Activated T-helper 1 cell treated with anti-CD3 and anti-CD28 coated beads, Interleukin-12 subunit alpha, Interleukin-12 subunit beta, Interleukin-2, Interleukin-4 antibody, amounts not matched to agents 30 ng/mL and 10 ng/mL and 1 ng/mL, durations not matched to agents 14 hours and 24 hours and 36 hours (primary cell): ENCODE measurements at places on chromosomes 16 and 17. TPM values are rescaled to one million over a fixed set of nuclear protein-coding genes. Genes with fewer than 3 reads are reported as not detected.

MRPS7 gene
- total RNA-seq = 126 and 130 TPM in 2 replicates

PRSS22 gene
- not detected in 2 replicates for total RNA-seq

NTN3 gene
- 0.10 TPM in 1 of 2 replicates, not detected in the other for total RNA-seq

ABCA10 gene
- total RNA-seq = 0.44 TPM in 2 replicates

LRRC75A gene
- 1.6 TPM in 2 replicates for total RNA-seq

DNA sequence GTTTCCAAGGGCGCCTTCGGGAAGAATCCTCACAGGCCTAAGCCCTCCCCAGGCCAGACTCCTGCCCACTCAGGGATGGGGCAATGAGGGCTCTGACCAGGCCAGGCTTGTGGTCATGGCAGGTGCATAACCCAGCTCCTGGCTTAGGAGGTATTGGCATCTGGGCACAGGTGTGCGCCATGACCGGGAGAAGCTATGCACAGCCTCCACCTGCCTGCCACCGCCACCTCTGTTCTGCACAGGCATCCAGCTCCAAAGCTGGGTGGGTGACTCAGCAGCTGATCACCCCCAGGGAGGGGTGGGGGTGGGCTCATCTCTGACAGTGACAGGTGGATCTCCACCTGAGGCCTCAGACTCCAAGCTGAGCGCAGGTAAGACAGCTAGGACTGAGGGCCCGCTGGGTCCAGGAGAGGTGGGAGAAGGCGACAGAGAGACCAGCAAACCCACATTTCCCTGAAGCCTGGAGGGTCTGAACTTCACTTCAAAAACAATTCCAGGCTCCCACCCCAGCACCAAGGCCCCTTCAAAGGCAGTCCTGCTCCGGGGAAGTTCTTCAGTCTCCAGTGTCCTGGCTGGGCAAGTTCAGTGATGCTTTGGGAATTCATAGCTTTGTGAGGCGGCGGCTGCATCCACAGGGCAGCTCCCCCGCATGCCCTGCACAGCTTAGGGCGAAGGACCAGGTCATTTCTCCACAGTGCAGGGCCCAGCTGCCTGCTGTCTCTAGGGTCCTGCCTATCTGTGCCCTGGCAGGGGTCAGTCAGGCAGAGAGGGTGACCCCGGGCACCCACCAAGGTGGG, 121.6 kb upstream of the SMURF2 start:
- H3K27ac ChIP-seq = peak overlapping the region; percentile 66
- peak overlapping the region; percentile 37 for H3K4me3 ChIP-seq
- DNase-seq = no peak
- H3K4me1 ChIP-seq = peaks cover 17% of the 10 kb centered on the region
- H3K27me3 ChIP-seq = peaks cover 1% of the 10 kb centered on the region
- peaks cover 7% of the 10 kb centered on the region for H3K36me3 ChIP-seq

GRCh38 chr16:57791893-57792461, 10.3 kb downstream of the KIFC3 start:
- peaks cover 7% of the 10 kb centered on the region for H3K27me3 ChIP-seq
- no peak overlapping the region for H3K27ac ChIP-seq
- DNase-seq = no peak
- no peak overlapping the region for H3K4me3 ChIP-seq
- H3K36me3 ChIP-seq = no peaks in the 10 kb centered on the region

DNA sequence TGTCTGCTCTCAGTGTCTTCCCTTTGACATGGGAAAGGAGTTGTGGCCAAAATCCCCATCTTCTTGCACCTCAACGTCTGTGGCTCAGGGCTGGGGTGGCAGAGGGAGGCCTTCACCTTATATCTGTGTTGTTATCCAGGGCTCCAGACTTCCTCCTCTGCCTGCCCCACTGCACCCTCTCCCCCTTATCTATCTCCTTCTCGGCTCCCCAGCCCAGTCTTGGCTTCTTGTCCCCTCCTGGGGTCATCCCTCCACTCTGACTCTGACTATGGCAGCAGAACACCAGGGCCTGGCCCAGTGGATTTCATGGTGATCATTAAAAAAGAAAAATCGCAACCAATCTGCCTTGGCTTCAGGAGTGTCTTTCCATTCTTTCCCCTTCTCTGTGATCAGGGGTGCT, 918 bp upstream of the MRM1 start:
- peaks cover 5% of the 10 kb centered on the region for H3K36me3 ChIP-seq
- H3K4me3 ChIP-seq = peak overlapping the region; percentile 91
- H3K27me3 ChIP-seq = no peaks in the 10 kb centered on the region
- H3K4me1 ChIP-seq = peaks cover 30% of the 10 kb centered on the region
- peak overlapping the region; percentile 70 for H3K27ac ChIP-seq
- no peak for DNase-seq

DNA sequence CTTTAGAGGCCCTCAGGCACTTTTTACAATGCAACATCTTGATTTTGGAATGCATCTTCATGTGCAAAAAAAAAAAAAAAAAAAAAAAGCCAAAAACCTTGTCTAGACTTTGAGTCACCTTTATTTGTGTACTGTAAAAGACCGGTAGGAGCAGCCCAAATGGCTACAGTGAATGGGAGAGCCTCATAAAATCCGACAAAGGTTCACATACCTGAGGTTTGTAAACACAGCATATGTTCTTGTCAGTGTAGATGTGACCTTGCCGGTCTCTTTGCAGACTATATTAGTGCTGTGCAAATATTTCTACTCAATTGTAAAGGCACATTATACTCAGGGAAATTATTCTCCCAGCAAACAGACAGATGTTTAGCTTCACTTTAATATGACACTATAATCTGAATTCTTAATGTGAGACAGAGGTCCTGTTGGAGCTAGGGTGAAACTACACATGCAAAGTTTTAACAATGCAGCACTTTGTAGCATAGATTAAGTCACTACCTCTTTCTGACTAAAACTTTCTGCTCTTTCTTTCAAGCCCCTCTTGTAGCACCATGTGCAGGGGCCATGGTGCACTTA, 211.3 kb downstream of the CA10 start:
- no peaks in the 10 kb centered on the region for H3K27me3 ChIP-seq
- no peaks in the 10 kb centered on the region for H3K36me3 ChIP-seq
- no peak for DNase-seq
- H3K4me1 ChIP-seq = no peaks in the 10 kb centered on the region
- no peak overlapping the region for H3K27ac ChIP-seq

- peaks cover 34% of the 10 kb centered on the region for H3K36me3 ChIP-seq
- H3K4me1 ChIP-seq = peaks cover under 1% of the 10 kb centered on the region
- H3K27me3 ChIP-seq = no peaks in the 10 kb centered on the region
- no peak overlapping the region for H3K4me3 ChIP-seq
- DNase-seq = no peak
Observed at GRCh38 chr17:78673395-78673794, 96.2 kb upstream of the DNAH17 start.

GRCh38 chr17:45256114-45256966, 5.6 kb downstream of the SPATA32 start:
- no peak overlapping the region for H3K4me3 ChIP-seq
- H3K27me3 ChIP-seq = no peaks in the 10 kb centered on the region
- peaks cover 57% of the 10 kb centered on the region for H3K4me1 ChIP-seq
- H3K36me3 ChIP-seq = peaks cover 12% of the 10 kb centered on the region

- no peak overlapping the region for H3K27ac ChIP-seq
- peaks cover 5% of the 10 kb centered on the region for H3K4me1 ChIP-seq
- no peaks in the 10 kb centered on the region for H3K36me3 ChIP-seq
- H3K27me3 ChIP-seq = peaks cover 79% of the 10 kb centered on the region
- no peak for DNase-seq
Observed at GRCh38 chr17:76585033-76585648, 519 bp downstream of the ST6GALNAC2 start.

- peaks cover 9% of the 10 kb centered on the region for H3K36me3 ChIP-seq
- no peaks in the 10 kb centered on the region for H3K27me3 ChIP-seq
- peak; percentile 6 for DNase-seq
- H3K4me1 ChIP-seq = no peaks in the 10 kb centered on the region
- no peak overlapping the region for H3K27ac ChIP-seq
Observed at GRCh38 chr16:69796285-69797118, 34.4 kb downstream of the WWP2 start.

DNA sequence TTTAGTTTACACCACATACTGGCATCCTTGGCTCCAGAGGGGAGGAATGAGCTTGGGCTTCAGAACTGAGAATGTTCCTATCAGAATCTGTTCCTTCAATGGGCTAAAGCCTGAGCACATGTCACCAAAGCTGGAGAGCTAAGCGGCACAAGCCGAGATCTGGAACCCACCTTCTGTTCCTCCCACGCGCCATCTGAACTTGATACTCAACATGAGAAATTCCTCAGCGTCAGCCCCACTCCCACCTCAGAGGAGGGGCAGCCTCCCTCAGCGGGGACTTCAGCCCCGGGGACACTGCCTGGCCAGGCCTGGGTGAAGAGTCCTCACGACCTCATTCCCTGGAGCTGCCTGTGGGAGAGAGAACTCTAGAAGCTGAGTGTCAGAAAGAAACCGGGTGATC, 22.8 kb upstream of the SLC47A1 start:
- H3K36me3 ChIP-seq = peaks cover 3% of the 10 kb centered on the region
- DNase-seq = no peak
- no peak overlapping the region for H3K4me3 ChIP-seq
- peaks cover 16% of the 10 kb centered on the region for H3K4me1 ChIP-seq
- peaks cover 16% of the 10 kb centered on the region for H3K27me3 ChIP-seq
- H3K27ac ChIP-seq = no peak overlapping the region

- no peak overlapping the region for H3K27ac ChIP-seq
- H3K4me1 ChIP-seq = peaks cover 32% of the 10 kb centered on the region
- peaks cover 7% of the 10 kb centered on the region for H3K36me3 ChIP-seq
- no peak for DNase-seq
- H3K4me3 ChIP-seq = no peak overlapping the region
Observed at GRCh38 chr17:75854101-75854748, 910 bp downstream of the WBP2 start.

DNA sequence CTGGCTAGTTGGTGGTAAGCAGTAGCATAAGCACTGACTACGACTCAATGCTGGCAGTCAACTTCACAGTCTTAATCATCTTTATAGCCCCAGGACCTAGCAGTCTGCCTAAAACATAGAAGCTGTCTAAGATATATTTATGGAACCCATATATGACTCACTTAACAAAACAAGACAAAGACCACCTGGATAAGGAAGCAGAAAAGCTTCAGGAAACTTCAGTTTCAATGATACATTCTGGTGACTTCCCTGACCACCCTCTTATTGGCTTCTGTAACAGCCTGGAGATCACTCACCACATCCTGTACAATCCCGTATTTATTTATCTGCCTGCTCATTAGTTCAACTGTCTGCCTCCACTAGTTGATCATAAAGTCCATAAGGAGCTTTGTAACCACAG, 95.5 kb downstream of the PMP22 start:
- no peaks in the 10 kb centered on the region for H3K4me1 ChIP-seq
- H3K27me3 ChIP-seq = no peaks in the 10 kb centered on the region
- no peak overlapping the region for H3K27ac ChIP-seq
- H3K36me3 ChIP-seq = no peaks in the 10 kb centered on the region

- H3K27ac ChIP-seq = peak overlapping the region; percentile 59
- peaks cover 5% of the 10 kb centered on the region for H3K36me3 ChIP-seq
- no peak for DNase-seq
- no peaks in the 10 kb centered on the region for H3K27me3 ChIP-seq
Observed at GRCh38 chr16:88070341-88070740, 119.1 kb downstream of the BANP start.

DNA sequence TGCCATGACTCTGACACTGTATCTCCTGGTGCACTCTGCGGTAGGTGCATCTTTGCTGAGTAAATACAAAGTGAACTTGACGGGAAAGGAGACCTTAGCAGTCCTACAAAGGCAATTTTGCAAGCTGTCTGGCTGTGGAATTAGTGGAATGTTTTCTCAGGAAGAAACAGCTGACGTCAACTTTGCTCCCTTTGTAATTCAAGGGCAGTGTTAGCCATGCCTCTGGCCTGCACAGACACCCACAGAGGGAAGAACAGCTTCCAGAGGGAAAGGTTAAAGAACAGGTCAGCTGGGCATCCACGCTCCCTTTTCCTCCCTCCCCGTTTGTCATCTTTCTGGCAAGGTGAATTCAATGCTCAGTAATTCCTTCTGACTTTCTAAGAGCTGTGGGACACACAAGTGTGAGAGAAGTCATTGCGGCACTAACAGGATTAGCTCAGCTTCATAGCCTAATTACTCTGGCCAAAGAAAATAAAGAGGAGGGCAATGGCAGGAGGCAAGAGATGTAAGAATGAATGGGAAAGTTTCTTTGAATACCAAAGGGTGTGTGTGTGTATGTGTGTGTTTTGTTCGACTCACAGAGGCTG, 476.9 kb upstream of the GOT2 start:
- H3K27me3 ChIP-seq = no peaks in the 10 kb centered on the region
- no peak overlapping the region for H3K4me3 ChIP-seq
- DNase-seq = no peak
- no peaks in the 10 kb centered on the region for H3K4me1 ChIP-seq
- H3K27ac ChIP-seq = no peak overlapping the region

GRCh38 chr16:4261557-4262172, 11.2 kb downstream of the TFAP4 start:
- H3K36me3 ChIP-seq = peaks cover 20% of the 10 kb centered on the region
- H3K27me3 ChIP-seq = no peaks in the 10 kb centered on the region
- H3K27ac ChIP-seq = no peak overlapping the region
- no peak overlapping the region for H3K4me3 ChIP-seq
- DNase-seq = peak; percentile 27

DNA sequence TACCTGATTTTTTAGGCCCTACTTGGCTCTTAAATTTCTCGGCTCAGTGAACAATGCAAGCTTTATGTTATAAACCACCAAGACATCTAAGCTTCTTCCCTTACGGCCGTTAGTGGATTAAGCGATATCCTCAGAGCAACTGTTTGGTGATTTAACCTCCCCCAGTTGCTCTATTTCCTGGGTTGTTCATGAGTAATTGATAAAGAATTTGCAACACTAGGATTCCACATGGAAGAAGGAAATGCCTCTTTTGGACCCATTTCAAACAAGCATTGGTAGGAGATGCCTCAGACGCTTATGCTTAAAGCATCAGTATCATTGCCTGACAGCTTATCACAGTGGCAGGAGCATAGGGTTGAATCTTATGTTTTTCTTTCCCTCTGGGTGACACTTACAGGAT, 65.3 kb downstream of the RBFOX1 start:
- DNase-seq = no peak
- H3K36me3 ChIP-seq = no peaks in the 10 kb centered on the region
- H3K4me1 ChIP-seq = no peaks in the 10 kb centered on the region

DNA sequence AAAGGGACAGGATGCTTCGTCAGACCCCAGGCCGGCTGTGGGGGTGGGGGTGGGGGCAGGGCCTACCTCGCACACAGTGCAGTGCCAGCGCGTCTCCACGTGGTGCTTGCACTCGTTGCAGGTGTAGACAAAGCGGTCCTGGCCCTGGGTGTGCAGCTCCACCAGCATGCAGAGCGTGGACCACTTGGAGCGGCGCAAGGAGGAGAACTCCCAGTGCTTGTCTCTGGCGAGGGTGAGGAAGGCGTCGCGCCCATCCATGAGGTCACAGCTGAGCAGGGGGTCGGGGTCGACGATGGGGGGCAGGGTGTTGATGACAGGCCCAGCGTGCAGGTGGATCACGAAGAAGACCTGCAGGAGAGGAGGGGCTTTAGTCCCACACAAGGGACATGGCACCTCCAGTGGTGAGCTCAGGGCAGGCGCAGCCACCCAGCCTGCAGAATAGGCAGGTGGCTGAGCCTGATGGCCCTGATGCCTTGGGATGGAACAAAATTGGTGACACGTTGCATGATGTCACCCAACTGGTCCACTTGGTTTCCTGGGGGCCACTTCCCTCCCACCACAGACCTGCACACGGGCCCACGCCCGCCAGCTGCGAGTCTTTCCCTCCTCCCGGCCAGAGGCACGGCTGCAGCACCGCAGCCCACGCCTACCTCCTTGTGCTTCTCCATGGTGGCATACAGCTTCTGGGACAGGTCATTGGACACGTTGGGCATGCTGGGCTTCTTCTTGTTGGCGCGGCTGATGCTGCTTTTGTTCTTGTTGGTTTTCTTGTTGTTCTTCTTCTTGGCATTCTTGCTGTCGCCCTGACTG, 14.0 kb upstream of the TRAP1 start:
- H3K27ac ChIP-seq = no peak overlapping the region
- H3K4me3 ChIP-seq = no peak overlapping the region
- no peak for DNase-seq
- H3K4me1 ChIP-seq = no peaks in the 10 kb centered on the region
- H3K27me3 ChIP-seq = no peaks in the 10 kb centered on the region
- peaks cover 50% of the 10 kb centered on the region for H3K36me3 ChIP-seq
